Activated gamma-delta T cell (primary cell): ENCODE measurements at places on chromosomes 3 and 15.

GRCh38 chr15:74783072-74783807 lies 1.4 kb downstream of the CSK start:
- DNase-seq, result no peak

DNA sequence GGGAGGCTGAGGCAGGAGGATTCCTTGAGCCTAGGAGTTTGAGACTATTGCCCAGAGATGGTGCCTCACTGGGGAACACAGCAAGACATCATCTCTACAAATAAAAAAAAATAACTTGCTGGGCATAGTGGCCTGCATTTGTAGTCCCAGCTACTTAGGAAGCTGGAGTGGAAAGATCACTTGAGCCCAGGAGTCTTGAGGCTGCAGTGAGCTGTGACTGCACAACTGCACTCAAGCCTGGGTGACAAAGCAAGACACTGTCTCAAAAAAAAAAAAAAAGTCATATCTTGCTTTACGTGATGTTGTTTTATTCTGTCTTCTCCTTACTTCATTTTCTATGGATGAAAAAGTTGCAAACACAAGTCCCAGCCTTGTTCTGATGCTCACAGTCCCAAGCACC lies 14.1 kb downstream of the GATM start:
- no peak for DNase-seq

DNA sequence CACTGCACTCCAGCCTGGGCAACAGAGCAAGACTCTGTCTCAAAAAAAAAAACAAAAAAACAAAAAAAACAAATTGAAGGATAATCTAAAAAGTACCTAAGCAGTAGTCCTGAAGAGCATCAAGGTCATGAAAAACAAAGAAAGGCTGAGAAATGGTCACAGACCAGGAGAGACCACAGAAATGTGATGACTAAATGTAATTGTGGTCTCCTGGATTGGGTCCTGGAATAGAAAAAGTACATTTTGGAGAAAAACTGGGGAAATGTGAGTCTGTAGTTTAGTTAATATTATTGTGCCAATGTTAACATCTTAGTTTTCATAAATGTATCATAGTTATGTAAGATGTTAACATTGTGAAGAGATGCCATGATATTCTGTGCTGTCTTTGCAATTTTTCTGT lies 267.5 kb upstream of the NR2E3 start:
- no peak for DNase-seq

DNA sequence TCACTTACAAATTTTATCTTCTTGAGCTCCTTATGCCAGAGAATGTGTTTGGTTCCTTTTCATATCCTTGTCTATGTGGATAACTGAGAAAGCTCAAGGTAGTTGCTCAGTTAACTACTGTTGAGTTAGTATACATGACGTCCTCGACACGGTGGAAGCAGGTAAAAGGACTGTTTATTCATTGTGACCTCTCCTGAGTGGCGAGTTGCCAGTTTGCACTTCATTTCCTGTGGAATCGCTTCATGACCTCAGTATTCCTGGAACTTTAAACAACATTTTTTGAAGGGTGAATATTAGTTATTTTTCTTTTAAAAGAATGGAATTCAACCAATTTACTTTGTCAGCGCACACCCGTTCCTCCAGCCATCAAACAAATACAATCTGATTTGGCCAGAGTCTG lies 1.2 kb upstream of the TPRG1 start:
- DNase-seq, result no peak

GRCh38 chr3:117150628-117151027 lies 441.0 kb downstream of the TUSC7 start:
- DNase-seq, result no peak

DNA sequence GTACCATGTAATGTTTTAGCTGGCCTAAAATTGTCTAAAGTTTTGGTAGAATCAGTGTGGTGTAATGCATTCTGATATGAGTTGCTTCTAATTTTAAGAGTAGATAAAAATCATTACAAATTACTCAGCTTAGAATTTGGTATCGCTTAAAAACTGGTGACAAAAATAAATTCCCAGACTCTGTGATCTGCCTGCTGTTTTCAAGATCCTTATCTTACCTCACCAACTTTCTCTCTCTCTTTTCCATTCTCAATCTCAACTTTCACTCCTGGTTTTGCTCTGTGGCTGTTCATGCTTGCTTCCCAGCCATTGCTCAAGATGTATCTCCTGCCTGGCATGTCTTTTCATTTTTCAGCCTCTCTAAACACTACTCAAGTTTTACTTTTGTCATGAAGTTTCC lies 45.7 kb downstream of the TCF12 start:
- no peak for DNase-seq

DNA sequence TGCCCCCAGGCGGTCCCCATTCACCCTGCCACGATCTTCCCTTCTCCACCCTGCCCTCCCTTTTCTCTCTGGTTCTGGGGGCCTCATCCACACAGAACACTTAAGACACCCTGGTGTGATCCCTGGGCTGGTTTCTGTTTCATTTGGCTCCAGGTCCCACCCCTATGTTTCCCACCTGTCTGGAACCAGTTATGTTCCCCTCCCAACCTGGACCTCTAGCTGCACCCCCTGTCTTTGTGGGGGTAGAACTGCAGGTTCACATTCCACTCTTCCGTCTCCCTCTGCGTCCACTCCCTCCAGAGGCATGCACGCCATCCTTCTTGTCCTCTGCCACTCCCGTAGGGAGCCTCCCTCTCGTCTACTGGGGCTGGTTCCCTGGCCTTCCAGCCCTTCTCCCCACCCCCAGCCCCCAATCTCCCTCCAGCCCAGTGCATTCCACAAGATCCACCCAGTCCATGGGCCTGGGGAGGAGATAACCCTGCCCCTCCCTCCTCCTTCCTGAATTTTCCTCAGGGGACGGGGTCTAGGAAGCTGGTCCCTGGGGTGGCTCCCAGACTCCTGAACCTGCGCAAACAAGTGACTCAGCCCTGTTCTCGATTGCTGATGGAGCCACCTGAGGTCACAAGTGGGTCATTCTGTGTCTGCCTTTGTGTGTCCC lies 73.8 kb downstream of the ABTB1 start:
- no peak for DNase-seq

DNA sequence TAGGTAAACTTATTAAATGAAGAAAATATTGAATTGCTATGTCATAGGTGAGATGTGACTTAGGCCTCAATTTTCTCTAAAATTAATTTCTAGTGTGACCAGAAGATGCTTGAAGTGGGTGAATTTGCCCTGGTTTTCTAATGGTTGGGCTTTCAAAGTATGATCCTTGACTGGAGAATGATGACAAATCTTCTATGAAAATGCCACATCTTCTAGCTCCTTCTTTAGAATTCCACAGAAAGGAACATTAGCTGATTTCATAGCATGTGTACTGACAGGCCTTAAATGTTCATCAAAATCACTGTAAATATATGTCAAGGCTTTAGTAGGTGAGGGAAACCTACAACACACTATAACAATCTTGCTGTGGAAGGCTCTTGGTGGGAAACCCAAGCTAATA lies 8.9 kb downstream of the ABI3BP start:
- DNase-seq, result no peak

DNA sequence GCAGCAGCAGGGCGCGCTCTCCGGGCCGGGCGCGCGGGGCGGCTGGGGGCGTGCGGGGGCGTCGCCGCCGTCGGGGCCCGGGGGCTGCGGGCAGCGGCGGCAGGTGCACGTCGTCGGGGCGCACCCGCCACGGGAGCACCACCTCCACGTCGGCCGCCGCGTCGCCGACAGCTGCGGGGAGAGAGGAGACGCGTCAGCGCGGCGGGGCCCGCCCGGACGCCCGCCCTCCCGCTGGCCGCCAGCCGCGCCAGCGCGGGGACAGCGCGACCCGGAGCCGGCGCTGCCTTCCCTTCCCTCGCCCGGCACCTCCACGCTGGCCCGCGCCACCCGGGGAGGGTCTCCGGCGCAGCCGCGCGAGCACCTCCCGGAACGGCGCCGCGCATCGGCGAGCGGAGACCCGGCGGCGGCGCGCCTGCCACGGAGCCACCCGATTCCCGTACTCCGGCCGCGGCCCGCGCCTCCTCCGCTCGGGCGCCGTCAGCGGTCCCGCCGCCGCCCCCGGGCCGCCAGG lies 481 bp downstream of the ADAMTS17 start:
- DNase-seq, result peak; percentile 37

GRCh38 chr3:10901296-10901945 lies 85.4 kb downstream of the SLC6A11 start:
- DNase-seq, result no peak

- no peak for DNase-seq
Observed at GRCh38 chr15:77784361-77785292, 151.9 kb upstream of the LINGO1 start.

DNA sequence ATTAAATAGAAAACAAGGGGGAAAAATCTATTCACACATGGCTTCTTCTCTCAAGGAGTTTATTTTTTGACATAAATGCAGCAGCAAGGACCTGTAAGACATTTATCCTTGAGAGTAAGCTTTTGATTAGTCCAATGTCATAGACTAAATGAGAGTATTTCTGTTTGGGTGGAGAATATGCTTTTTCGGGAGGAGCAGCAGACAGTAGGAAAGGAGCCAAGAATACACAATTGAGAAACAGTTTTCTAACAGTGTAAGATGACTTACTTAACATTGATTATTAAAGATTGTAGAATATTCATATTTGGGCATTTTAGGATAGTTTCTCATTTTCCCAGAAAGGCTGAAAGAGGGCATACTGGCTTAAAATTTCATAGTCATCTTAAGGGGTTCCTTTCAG lies 65.9 kb upstream of the PAQR5 start:
- DNase-seq, result no peak

DNA sequence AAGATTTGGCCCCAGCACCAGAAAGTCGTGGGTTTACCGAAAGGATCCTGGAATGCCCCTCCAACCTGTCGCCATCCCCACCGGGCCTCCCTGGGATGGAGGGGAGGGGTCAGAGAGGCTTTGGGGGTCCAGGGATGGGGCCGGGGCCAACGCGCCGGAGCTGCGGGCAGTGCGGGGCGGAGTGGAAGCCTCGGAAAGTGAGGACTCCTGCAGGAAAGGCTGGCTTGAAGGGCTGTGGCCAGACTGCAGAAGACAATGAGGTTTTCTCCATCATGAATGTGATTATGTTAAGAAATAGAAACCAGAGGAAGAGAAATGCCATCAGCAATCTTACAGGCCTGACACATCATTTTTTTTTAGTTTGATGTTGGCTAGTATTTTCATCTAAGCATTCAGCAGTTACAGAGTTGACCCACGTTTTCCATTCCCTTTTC lies 738 bp downstream of the YEATS2 start:
- peak; percentile 11 for DNase-seq

GRCh38 chr15:100740138-100740537 lies 137.7 kb downstream of the ASB7 start:
- no peak for DNase-seq

- no peak for DNase-seq
Observed at GRCh38 chr15:78347586-78348543, 7.7 kb downstream of the CRABP1 start.

DNA sequence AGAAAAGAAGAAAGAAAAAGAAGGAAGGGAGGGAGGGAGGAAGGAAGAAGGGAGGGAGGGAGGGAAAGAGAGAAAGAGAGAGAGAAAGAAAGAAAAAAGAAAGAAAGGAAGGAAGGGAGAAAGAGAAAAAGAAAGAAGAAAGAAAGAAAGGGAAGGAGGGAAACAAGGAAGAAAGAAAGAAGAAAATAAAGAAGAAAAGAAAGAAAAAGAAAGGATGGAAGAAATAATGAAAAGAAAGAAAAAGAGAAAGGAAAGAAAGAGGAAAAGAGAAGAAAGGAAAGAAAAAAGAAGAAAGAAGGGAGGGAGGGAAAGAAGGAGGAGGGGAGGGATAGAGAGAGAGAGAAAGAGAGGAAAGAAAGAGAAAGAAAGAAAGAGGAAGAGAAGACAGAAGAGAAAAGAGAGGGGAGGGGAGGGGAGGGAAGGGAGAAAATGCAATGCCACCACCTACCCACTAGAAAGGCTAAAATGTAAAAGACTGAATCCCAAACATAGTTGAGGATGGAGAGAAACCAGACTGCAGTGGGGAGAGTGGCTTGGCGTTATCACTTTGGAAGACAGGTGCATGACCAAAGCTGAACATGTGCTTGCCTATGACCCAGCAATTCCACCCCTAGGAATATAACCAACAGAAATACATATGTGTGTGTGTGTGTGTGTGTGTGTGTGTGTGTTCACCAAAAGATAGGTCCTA lies 66.9 kb upstream of the KLF13 start:
- DNase-seq, result no peak

DNA sequence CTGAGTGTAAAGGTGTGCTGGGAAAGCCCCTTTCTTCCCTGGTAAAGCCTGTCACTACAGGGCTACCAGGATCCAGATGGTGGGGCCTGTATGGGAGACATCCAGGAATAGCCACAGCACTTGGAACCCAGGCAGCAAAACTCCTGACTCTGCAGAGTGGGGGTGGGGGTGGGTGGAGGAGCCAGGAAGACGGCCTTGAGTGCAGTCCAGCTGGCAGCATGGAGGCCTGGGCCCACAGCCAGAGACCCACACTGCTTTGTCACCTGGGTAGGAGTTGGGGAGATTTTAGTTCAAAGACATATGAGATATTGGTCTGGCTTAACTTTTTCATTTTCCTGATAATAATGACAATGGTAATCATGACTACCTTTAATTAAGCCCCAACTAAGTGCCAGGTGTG lies 116.7 kb upstream of the MRPS22 start:
- DNase-seq, result no peak

DNA sequence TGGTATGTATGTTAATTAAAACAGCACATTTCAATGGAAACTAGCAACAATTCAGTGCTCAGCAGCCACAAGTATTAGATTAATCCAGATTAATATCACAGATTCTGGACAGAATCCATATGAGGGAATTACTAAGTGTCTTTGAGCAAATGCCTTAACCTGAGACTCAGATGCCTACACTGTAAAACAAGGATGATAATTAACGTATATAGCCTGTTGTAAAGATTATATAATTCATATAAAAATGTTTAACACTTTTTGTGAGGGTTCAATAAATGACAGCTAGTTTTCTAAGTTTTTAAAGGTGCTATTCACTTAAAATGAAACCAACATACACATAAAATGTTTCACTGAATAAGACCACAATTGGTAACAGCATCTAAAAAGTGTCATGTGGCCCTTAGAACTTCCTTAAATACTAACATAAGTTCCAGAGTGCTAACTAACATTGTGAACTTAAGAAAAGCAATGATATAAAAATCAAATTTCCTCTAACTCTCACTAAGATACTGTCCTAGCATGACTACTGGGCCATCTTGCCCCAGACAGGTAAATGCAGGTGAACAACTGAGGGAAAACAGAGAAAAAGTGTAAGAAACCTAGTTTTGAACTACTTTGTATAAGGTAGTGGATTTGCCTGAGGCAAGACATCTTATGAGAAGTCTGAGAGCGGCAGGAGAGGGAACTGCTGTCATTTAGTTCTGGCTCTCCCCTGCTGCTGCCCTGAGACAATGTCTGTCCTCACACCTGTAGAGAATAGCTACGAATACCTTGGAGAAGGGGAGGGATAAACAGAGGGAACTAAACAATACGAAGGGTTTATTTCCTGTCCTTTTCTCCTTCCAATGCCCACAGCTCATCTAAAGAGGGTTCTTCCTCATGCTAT lies 151.3 kb downstream of the ADAM10 start:
- DNase-seq, result no peak

DNA sequence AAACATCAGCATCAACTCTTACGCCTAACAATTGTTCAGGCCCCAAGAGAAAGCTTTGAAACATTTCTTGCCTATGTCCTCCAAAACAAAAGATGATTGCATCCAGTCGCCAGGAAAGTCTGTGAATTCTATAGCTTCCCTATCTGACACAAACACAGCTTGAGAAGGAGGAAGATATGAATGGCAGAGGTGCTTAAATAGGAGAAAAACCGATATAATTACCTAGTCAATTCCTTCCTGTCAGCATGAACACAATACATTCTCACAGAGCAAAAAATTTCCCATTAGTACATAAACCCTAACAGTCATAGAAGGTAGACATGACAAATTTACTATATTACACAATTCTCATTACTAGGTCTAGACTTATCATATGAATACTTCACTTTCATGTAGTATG lies 326.5 kb downstream of the CGGBP1 start:
- DNase-seq, result no peak
